Renal cortical epithelial cell (primary cell): ENCODE measurements at places on chromosomes 2 and 18. TPM values are rescaled to one million over a fixed set of nuclear protein-coding genes. Genes with fewer than 3 reads are reported as not detected.

DLX2 gene
- total RNA-seq = 0.17 TPM in 1 of 2 replicates, not detected in the other

TRIM43 gene
- total RNA-seq = 0.05 TPM in 1 of 2 replicates, not detected in the other

LYPD1 gene
- 9.6 and 20.7 TPM in 2 replicates for total RNA-seq

KCNJ3 gene
- total RNA-seq = 0.10 and 0.17 TPM in 2 replicates

OTOF gene
- under 0.01 and 0.15 TPM in 2 replicates for total RNA-seq

ASB18 gene
- total RNA-seq = not detected in 2 replicates

PLGLB1 gene
- total RNA-seq = 4.5 TPM in 1 of 2 replicates, not detected in the other

TBC1D8 gene
- 12.3 and 22.8 TPM in 2 replicates for total RNA-seq

STPG4 gene
- total RNA-seq = 0.20 and 0.52 TPM in 2 replicates

BBS5 gene
- total RNA-seq = 2.3 and 7.8 TPM in 2 replicates

ST8SIA3 gene
- total RNA-seq = not detected in 2 replicates

RGPD4 gene
- under 0.01 TPM in 1 of 2 replicates, not detected in the other for total RNA-seq
